Dermis blood vessel endothelial cell (primary cell): ENCODE measurements at places on chromosomes 3 and 15.

DNA sequence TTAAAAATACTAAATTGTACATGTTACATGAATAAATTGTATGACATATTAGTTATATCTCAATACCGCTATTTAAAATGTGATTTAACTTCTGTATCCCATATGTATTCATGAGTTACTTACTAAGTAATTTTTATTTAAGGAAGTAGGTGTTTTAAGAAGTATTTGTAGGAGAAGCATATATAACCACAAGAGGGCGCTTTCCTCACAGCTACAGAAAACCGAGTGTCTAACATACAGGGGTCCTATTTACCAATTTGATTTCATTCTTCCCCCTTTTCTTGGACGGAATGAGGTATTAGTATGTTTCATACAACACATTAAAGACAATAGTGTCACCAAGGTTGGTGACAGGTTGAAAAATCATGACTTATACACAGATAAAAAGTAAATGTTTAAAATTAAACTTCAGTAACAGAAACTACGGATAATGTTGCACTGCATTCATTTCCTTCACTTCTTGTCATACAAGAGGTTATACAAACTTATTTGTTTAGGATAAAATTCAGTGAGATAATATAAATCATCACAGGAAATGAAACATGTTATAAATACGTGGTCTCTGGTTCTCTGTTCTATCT lies 253.6 kb downstream of the MAGI1 start:
- peak; percentile 81 for DNase-seq

DNA sequence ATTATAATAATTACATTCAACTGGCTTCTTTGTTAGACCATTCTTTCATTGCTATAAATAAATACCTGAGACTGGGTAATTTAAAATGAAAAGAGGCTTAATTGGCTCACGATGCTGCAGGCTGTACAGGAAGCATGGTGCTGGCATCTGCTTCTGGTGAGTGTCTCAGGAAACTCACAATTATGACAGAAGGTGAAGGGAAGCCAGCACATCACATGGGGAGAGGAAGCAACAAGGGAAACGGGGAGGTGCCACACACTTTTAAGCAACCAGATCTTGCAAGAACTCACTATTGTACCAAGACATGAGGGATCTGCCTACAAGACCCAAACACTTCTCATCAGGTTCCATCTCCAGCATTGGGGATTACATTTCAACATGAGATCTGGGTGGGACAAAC lies 413.1 kb upstream of the ARRDC4 start:
- peak; percentile 77 for DNase-seq

GRCh38 chr15:98433346-98433745 lies 215.0 kb upstream of the IGF1R start:
- no peak for DNase-seq

DNA sequence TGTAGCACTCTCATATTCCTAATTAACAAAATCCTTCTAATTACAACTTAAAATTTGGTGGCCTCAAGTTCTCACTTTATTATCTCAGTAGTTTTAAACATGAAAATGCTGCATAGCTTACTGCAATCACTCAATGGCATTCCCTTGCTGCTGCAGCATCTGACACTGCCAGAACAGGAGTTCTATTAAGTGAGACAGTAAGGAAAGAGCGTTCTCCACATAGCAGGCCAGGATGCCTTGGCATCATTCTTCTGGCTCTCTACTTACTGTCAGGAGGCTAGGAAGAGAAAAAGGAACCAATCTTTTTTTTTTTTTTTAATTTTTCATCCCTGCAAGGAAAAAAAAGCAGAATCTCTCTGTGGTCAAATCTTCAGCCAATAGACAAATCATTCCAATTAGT lies 3.2 kb downstream of the CNBP start:
- no peak for DNase-seq

- no peak for DNase-seq
Observed at GRCh38 chr3:24167429-24167828, 222.3 kb downstream of the NR1D2 start.

DNA sequence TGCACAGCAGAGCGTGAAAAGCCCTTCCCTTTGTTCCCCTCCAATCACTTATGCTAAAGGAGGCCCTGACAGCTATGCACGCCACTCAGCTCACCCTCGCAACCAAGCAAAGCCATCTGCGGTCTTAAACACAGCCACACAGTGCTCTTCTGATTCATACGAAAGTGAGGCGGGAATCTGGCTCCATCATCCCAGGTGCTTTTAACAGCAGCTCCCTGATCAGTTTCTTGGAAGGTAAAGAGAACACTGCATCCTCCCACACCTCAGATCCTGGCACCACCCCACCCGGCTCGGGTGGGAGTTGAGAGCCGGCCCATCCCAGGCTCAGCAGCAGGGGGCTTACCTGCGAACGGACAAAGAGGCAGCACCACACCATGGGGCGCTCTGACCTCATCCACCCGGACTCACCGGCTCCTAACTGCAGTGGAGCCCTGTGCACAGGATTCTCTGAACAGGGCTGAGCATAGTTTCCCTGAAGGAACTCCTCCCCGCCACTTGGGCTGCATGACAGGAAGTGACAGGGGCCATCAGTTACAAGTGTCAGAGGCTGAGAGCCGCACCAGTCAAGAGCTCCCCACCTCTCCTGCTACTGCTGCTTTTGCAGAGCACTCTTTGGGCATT lies 114.3 kb upstream of the ARHGEF3 start:
- no peak for DNase-seq

DNA sequence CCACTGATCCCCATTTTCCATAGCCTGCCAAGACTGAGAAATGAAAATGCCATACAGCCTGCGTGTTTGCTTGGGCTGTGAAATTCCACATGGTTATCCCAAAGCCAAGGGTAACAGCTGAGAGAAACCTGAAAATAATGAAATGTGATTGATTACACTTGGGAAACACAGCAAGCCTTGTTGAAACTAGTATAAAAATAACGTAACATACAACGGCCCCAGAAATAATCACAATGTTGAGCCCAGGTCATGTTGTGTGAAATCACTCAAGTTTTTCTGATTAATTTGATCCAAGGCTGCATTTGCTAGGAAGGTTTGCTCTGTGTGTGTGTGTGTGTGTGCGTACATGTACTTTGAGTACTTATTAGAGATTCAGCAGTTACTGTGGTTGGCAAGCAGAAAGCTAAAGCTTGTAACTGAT lies 269.0 kb downstream of the OXSM start:
- no peak for DNase-seq

GRCh38 chr3:108099244-108099643 lies 8.4 kb upstream of the CD47 start:
- no peak for DNase-seq

DNA sequence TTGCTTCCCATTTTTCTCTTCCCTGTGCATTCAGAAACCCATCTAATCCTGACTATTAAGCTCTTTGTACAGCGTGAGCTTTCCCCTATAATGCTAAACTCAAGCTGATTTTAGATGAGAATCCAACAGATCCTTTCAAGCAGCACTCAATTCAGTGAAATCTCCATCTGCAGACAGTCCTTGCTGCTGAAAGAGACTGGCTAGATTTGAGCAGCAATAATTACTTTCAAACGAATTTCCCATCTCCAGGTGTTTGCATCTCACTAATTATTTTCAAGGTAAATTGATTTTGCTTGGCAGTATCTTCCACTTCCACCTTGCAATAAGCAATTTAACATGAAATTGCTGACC lies 49.5 kb upstream of the SLC7A14 start:
- no peak for DNase-seq

DNA sequence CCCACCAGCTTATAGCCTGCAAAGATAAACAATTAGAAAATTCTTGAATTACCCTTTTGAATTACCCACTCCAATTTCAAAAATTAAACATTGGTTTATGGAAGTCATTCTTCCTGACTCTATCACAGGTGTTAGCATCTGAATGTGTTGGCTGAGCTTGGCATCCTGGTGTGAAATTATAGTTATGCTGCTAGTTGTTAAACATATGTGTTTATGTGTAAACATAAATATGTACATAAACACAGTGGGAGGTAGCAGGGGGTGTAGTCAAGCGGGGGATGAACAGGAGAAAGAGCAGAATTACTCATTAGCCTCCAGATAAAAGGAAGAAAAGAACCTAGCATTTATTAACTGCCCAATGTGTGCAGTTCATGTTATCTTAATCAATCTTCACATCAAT lies 530.2 kb downstream of the MCTP2 start:
- no peak for DNase-seq

DNA sequence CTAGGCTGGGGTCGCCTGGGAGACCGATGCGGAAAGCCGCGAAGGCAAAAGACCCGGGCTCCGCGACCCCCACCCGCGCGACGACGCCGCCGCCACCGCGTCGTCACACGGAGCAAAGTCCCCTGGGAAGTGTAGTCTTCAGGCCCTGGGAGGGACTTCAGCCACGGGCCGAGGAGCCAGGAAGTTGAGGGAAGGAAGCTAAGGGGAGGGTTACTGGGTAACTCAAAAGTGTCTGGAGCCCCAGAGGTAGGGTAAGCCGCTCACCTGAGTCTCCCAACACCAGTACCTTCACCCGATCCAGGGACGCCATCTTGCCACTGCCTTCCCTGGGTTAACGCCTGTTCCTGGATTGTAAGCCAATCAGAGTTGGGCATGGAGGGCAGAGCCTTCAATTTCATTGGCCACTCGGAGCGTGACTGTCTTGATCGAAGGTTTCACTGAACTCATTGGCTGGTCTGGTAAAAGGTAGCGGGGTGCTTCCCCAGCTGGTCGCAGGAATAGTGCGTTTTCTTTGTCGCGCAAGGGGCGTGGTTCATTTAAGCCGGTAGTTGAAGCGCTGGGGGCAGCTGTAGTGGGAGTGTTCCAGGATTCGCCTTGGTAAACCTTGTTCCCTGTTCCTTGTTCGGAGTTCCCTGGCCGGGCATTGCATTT lies at the start of the genes GTF2E1 and RABL3:
Gene GTF2E1 (plus strand): TSS at position 547 of the 651 bp plus-strand sequence. CDS start 7,809 bp downstream, outside the sequence.
Gene RABL3 (minus strand): TSS at position 319 of the 651 bp plus-strand sequence. CDS start 9 bp downstream, at position 310.
- peak; percentile 100 for DNase-seq

GRCh38 chr3:187616307-187616972 lies 53.8 kb downstream of the SST start:
- DNase-seq, result peak; percentile 68

GRCh38 chr3:17175187-17175807 lies 290.5 kb downstream of the PLCL2 start:
- DNase-seq, result no peak

- no peak for DNase-seq
Observed at GRCh38 chr15:96468036-96468435, 137.5 kb downstream of the NR2F2 start.

DNA sequence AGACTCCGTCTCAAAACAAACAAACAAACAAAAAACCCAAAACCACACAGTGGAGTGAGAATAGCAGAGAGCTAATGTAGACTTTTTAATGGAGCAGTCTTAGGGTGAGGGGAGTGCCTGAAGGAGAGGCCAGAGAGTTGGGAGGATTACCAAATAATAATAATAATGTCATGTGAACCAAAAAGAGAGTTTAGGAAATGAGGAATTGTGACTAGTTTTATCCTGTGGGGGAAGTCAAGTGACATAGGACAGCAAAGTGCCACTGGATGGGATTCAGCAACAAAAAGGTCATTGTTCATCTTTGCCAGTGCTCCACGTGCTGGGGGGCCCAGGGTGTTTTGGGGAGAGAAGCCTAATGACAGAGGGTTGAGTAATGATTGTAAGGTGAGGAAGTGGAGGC lies 12.9 kb downstream of the GPR87 start:
- DNase-seq, result no peak

GRCh38 chr3:171121801-171122200 lies 95.3 kb upstream of the SLC2A2 start:
- peak; percentile 17 for DNase-seq

- DNase-seq, result no peak
Observed at GRCh38 chr3:87173776-87174175, 53.3 kb upstream of the CHMP2B start.

GRCh38 chr15:52171807-52172206 lies 19.4 kb downstream of the GNB5 start:
- DNase-seq, result no peak

DNA sequence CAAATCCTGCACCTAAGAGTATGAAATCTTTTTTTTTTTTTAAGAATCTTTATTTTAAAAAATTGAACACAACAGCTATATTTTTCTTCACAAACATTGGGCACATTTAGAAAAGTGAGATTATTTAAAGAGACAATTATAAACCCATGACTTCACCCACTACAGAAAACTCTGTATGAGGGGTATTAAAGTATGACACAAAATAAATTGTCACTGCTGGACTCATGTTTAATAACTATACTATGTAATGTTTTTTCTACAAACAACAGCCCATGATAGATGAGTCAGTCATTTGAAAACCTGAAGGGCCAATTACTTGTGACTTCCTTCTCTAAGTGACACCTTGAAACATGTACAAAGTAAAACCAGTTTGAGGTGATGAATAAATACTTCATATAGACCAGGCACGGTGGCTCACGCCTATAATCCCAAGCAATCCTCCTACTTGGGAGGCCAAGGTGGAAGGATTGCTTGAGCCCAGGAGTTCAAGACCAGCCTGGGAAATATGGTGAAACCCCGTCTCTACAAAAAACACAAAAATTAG lies 36.0 kb downstream of the AQR start:
- DNase-seq, result no peak

- DNase-seq, result no peak
Observed at GRCh38 chr3:66200786-66201185, 20.0 kb upstream of the SLC25A26 start.

GRCh38 chr15:41904541-41905005 lies 10.7 kb upstream of the SPTBN5 start:
- peak; percentile 83 for DNase-seq

DNA sequence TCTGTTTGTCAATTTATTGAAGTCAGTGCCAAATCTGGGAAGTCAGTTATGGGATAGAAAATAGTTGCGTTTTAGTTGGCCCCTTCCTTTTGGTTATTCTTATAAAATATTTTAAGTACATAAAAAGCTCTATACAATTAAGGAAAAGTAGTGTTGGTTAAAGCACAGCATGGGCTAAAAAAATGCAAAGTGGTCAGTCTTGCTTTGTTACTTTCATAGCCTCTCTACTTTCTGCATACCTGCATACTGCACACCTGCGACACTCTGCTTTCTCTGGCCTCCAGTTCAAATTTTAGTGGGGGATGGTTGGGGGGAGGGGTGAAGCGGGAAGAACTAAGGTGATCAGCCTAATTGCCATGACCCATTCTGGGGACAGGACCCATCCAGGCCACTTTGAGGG lies 21.8 kb upstream of the SHC4 start:
- DNase-seq, result no peak

DNA sequence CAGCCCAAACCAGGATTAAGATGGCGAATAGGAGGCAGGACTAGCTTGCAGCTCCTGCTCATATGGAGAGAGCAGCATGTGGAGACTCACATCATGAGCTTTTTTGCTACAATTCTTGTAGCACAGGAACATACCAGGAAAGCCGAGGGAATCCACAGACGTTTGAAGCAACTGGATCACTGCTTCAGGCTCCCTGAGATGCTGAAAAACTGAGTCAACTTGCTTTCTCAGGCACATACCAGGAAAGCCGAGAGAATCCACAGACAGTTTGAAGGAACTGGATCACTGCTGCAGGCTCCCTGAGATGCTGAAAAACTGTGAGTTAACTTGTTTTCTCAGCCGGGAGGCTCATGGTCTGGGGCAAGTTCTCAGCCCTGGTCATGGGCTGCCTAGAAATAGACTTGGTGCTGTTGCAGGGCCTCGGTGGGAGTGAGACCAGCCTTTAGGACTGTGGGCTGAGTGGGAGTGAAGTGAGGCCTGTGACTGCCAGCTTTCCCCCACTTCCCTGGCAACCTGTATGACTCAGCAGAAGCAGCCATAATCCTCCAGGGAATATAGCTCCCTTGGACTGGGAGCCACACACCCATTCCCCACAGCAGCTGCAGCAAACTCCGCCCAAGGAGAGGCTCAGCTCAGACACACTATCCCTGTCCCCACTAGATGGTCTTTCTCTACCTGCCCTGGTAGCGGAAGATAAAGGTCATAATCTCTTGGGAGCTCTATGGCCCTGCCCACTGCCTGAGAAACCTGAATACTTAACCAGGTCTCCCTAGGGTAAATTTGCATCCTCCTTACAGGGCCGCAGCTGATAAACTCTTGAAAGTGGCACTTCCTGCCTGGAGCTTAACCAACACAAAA lies 51.9 kb upstream of the PFN2 start:
- no peak for DNase-seq

GRCh38 chr3:126003447-126004190 lies 34.6 kb downstream of the ROPN1B start:
- no peak for DNase-seq
